ENCODE measurements at places on chromosomes 5 and 9.
A peak's percentile ranks its signal among the peaks of the same experiment; 100 is the strongest.

DNA sequence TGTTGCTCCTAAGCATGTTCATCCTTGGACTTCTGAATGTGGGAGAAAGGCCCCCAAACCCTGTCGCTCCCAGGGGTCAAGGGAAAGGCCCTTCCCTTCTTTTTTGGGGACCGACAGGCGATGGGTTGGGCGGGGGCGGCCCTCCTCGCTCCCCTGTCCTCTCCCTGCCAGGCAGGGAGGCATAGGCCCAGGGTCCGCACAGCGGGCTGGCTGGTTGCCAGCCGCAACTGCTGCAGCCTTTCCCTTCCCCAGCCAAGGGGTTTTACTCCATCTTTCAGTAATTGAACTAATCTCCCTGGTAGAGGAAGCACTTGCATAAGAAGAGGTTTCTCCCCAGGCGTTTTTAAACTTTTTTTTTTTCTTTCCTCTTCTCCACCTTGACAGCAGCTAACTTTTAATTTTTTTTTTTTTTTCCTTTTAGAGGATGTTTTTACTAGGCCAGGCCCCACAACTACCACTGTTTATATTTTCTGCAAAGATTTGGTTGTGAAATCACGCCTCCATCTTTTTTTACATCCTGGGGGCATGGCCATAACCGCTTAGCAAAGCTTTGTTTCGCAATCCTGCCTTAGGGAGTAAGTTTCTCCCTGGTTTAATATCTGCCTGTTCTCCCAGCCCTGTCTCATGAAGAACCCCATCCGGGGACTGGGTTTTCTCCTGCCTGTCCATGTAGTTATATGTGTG is 216.9 kb upstream of the ZNF608 start:
- ATAC-seq, result no peak

- ATAC-seq, result peak; percentile 17
Observed at GRCh38 chr5:147384346-147385193, 125.3 kb downstream of the DPYSL3 start.

- peak; percentile 96 for ATAC-seq
Observed at GRCh38 chr9:111178331-111179055, 140.2 kb upstream of the LPAR1 start.

- no peak for ATAC-seq
Observed at GRCh38 chr5:78649861-78650496, 1.4 kb upstream of the LHFPL2 start.

DNA sequence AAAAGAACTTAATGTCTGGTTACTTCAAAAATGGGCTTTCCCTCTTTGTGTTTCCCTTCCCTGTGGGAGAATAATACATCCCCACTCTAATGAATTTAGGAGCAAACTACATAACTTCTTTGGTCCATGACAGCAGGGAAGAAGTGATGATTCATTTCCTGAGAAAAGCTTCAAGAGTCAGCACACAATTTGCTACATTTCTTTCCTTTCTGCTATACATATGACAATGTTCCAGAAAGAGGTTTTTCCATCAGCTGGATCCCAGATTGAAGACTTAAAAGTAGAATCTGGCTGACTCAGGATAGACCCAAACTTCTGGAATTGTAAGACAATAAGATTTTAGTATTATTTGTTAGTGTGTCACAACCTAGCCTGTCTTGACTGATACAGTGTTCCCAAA is 126.1 kb downstream of the DRD1 start:
- no peak for ATAC-seq
